ENCODE measurements at places on chromosomes 6 and 20.

GRCh38 chr6:105313211-105313610, 89.7 kb downstream of the PREP start:
- DNase-seq: no peak

DNA sequence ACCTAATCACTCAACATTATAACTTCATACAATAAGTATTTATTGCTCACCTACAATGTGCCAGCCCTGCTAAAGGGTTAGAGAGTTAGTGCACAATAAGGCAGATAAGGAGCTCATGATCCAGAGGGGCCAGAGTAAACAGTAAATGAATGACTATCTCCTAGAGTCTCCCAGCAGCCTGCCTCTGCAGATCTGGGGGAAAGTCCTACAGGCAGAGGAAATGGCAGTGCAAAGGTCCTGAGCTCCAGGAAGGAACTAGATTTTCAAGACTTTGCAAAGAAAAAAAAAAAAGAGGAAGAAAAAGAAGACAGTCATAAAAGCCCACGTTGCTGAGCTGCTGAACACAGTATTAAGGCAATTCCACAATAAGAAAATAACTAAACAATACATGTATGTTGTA, 160.1 kb downstream of the SIM1 start:
- DNase-seq: no peak

DNA sequence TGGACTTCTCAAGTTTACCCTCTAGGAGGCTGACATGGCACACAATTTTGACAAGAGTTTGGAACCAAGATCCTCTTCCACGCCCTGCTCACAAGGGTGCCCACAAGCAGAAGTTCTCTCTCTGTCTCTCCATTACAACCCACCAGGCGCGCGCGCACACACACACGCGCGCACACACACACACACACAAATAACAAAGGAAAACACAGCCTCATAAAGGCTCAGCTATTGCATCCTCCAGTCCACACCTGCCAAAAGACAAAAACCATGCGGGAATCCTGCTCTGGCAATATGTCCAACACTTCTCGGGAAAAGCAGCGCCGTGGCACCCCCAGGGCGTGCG, 870 bp downstream of the PAK5 start:
- no peak for DNase-seq

- DNase-seq: no peak
These were observed 19.2 kb upstream of the FAM83C start for GRCh38 chr20:35311409-35311808.

DNA sequence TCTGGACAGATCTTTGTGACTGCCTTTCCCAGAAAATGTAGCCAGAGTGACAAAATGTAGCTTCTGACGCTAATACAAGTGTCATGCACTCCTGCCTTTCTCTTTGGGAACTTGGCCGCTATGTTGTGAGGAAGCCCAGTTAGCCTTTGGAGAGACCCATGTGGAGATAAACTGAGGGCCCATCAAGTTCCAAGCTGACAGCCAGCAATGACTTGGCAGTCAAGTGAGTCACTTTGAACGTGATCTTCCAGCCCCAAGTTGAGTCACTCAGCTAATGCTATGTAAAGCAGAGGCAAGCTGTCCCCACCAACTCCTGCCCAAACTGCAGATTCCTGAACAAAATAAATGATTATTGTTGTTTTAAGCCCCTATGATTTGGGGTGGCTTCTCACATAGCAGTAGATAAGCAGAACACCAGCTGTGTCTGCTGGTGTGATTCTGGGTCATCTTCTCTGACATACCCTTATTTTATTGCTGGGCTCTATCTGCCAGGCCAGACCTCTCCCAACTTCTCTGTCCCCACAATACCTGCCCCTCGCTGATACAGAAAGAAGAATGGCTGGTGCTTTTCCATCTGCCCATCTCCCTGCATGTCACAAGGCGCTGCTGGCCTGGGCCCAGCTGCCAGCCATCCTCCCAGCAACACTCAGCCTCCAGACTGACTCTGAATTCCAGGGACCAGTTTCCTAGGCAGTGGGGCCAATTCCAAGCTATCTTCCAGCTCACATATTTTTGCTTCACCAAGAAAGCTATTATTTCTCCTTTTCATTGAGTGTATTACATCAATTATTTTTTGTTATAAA, 274.8 kb downstream of the LRFN2 start:
- no peak for DNase-seq

DNA sequence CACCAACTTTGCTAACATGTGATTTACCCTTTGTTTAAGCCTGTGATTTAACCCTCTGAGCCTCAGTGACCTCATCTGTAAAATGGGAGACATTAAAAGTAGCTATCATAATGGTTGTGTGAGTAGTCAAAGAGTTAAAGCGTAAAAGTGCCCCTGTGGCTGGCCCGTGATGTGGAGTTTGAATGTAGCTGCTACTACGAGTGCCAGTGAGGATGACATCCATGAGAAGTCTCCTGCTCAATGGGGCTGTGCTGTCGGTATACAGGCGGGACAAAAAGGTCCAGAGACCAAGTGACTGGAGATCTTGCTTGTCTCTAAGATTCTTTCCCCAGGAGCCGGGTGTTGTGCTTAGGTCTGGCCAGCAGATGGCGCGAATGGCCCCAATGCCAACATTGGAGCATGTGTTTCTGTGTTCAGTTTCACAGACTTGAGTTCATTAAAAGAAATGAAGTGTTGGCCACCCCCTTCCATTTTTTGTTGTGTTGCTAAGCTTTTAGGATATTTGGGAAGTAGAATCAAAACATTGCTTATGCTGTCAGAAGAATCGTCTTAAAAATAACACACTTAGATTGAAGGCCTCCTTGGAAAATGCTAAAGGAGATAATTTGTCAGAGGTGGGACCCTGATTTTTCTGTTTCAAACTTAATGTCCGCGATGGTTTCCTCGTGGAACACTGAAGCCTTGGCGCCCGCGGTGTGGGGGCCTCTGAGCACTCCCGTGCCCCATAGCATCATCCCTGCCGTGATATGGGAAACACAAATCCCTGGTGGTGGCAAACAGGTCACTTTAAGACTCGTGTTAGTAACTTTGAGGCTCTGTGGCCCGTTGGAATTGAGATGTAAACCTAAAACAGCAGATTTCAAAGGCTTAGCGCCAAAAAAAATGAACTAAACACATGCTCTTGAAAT, 9.3 kb upstream of the RBM38 start:
- peak; percentile 74 for DNase-seq

DNA sequence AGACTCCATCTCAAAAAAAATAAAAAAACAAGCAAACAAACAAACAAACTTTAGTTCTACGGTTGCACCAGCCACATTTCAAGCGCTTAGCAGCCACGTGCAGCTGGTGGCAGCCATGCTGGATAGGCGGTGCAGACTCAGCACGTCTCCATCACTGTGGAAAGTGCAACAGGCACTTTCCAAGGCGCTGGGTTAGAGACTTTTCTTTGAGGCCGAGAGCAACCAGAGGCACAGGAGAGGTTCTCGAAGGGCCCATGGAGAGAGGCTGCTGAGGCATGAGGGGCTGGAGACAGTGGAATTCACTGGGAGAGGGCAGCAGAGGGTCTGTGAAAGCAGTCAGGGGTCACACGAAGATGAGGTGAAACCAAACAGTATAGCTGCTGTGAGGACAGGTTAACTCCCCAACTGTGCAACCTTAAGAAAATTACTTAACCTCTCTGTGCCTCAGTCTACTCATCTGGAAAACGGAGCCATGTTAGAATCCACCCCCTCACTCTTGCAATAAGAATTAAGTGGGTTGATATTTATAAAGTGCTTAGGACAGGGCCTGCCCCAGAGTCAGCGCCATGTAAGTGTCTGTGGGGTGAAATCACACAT, 27.5 kb downstream of the TGM2 start:
- DNase-seq: no peak

DNA sequence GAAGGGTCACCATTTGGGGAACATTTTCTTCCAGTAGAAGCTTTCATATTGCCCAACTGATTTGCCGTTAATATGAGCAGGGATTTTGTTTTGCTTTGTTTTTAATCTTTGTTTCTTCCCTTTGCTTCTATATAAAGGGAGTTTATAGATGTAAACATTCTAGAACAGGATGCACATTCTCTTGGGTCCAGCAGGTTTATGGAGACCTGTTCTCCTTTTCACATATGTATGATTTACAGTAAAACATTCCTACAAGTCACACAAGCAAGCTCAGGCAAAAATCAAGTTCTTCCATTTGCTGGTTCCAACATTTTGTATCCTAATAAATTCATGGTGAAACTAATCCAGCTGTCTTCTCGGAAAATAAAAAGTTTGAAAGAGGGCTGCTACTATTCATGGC, 1082.4 kb upstream of the FLRT3 start:
- DNase-seq: no peak

DNA sequence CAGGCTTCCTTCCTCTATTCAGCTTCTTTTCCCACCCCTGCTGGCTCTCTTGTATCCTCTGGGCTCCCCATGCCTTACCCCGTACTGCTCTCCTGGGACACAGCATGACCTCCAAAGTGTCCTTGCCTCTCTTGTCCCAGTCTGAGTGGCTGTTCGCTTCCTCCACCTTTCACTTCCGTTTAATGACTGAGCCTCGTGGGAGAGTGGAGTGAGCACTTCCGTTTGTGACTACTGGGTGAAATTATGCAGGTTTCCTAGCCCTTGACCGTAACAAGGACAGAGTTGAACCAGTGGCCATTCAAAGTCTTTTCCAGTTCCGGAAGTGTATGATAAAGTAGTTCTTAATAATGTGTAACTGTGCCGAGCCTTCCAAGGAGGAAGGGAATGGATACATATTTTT, 109.2 kb downstream of the ARID1B start:
- DNase-seq: no peak

DNA sequence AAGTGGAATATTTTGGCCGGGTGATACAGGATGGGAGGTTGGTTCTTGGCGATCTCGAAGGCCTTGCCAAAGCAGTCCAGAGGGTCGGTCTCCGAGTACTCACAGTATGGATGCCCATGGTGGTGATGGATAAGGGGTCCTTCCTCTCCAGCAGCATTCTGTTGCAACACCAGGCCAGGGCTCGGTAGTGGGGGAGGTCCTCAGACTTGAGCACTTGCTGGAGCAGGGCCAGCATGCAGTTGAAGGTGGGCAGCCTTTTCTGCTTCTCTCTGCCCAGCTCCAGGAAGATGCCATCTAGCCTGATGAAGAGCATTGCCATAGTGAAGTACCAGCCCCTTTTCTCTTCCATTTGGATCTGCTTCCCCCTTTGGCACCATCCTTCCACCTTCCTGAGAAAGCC, 99.4 kb upstream of the MCHR2 start:
- DNase-seq: no peak

GRCh38 chr6:30726506-30727413, 6.6 kb downstream of the TUBB start:
- DNase-seq: no peak

- DNase-seq: no peak
These were observed 59.0 kb downstream of the CD164 start for GRCh38 chr6:109323241-109323640.

DNA sequence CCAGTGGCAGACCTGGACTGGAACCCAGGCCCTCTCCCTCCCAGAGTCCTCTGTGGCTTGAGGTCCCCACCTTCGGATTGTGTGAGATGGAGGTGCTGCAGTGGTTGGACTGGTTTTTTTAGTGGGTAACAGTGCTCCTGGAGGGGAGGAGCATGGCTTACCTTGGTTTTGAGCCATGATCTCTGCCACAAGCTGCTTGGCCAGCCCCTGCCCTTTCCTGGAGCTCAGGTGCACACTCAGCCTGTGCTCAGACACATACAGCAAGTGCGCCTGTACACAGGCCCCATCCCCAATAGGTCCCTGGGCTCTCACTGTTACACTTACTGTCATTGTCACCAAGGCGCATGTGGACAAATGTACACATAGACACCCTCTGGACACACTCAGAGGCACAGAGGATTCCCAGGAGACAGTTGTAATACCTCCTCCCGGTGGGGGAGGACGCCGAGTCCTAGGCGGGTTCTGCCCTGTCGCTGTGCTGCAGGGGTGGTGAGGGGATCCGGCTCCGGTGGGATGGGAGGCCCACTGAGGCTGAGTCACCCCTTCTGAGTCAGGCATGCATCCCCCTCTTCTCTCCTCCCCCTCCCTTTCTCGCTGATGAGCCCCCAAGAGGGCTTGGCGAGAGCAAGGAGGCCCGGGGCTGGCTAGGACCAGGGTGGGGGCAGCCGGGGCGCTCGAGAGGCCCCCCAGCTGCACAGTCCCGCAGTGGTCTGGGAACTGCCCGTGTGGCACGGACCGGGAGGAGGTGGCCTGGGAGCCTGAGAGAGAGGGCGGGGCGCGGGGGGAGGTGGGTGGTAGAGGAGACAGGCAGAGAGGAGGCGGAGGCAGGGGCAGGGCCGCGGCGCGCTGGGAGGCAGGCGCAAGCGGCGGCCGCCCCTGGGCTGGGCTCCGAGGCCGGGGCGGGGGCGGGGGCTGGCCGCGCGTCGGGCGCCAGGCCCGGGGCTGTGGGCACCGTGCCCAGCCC, 522 bp upstream of the EPB41L1 start:
- no peak for DNase-seq

GRCh38 chr6:87196275-87196842, 41.0 kb downstream of the ZNF292 start:
- DNase-seq: no peak

GRCh38 chr20:35641743-35642142, 23.0 kb downstream of the CPNE1 start:
- no peak for DNase-seq

- no peak for DNase-seq
These were observed 14.2 kb upstream of the ZNFX1 start for GRCh38 chr20:49292010-49292409.

DNA sequence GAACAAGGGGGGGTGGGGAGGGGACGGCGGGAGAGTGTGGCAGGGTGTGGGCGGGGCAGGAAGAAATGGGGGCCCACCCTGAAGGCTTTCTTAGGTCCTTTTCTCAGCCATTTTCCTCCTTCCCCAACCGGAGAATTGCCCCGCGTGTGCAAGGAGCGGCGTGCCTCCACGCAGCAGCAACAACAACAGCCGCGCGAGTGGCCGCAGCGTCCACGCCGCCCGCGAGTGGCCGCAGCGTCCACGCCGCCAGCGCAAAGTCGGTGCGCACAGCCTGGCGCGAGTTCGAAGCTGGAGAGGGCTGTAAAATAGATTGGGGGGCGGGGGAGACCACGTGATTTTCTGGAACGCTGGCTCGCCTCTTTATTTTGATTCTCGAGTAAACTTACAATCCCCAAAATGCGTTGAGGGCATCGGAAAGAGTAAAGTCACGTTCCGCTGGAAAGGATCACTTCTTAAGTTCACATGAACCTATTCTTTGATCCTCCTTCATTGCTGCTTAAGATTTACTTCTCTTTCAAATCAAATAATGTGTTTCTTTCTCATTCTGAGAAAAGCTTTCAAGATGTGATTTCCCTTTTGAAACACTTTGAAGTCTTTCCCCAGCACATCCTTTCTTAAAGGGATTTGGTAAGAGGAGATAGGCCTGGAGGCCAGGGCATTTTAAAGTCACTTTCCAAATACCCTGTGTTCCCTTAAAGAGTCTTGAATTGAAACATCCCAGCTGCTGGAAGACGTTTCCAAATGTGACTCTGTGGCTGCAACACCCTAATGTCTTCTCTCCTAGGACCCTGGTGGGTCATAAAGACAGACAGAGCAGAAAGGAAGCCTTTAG, 66.7 kb upstream of the ZNF217 start:
- DNase-seq: no peak

GRCh38 chr20:15682690-15683089, 890.6 kb downstream of the KIF16B start:
- DNase-seq: no peak

DNA sequence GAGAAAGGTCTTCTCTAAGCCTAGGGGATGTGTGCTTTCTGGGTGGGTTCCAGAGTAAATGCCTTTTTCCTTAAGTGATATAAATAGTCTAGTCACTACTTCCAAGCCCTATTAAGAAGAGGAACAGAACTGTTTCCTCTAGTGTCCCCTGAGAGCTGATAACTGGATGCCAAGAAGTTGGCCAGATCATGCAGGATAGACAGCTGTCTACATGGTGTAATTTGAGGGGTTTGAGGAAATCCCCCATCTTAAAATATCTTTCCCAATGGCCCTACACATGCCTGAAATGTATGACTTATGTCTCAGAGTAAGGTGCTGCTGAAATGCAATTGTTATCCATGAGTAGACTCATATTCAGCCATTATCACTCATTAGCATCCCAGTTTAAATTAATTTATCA, 20.2 kb upstream of the PIM1 start:
- no peak for DNase-seq
